ENCODE measurements at places on chromosomes 6 and 20. TPM values are rescaled to one million over a fixed set of nuclear protein-coding genes. Genes with fewer than 3 reads are reported as not detected.

DNA sequence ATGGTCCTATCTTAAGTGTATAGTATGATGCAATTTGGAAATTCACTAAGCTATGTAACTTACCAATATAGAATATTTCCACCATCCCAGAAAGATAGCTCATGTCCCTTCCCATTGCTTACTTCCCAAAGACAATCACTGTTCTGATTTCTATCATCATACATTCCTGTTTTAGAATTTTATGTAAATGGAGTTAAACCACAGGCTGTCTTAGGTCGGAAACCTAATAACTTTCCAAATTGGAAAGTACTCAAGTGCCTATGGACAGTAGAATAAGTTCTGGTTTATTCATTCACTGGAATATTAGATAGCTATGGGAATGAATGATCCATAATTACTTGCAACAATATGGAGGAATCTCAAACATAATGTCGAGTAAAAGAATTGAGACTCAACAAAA lies 20.1 kb downstream of the ENPP3 start:
- DNase-seq: no peak

DNA sequence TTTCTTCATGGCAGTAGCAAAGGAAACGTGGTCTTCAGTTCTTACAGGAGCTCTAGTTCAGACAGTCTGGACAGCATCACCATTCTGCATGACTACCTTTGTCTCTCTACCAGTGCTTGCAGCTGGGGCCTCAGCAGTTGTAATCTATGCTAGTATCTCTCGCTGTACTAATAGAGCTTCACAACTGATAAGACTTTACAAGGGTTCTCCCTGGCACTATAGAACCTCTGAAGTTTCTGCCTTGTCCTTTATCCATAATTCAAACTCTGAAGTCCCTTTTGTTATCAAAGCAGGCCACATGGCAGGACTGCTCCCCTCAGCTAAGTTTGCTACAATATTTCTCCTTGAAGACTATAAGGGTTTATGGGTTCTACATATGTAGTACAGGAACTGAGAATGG lies 842.1 kb upstream of the ADGRB3 start:
- DNase-seq: no peak

- peak; percentile 4 for DNase-seq
These were observed 40.0 kb upstream of the CLDN20 start for GRCh38 chr6:155223646-155224451.

- DNase-seq: no peak
These were observed 53.3 kb upstream of the EPB41L1 start for GRCh38 chr20:36101192-36101591.

GRCh38 chr6:85866370-85866730 lies 223.7 kb upstream of the SYNCRIP start:
- no peak for DNase-seq

The KCNK16 gene
- not detected for total RNA-seq

The OVOL2 gene
- total RNA-seq: not detected

Measured in CD4-positive, alpha-beta memory T cell (primary cell).